NCI-H446 (cell line): ENCODE measurements at places on chromosomes 6 and 20.

DNA sequence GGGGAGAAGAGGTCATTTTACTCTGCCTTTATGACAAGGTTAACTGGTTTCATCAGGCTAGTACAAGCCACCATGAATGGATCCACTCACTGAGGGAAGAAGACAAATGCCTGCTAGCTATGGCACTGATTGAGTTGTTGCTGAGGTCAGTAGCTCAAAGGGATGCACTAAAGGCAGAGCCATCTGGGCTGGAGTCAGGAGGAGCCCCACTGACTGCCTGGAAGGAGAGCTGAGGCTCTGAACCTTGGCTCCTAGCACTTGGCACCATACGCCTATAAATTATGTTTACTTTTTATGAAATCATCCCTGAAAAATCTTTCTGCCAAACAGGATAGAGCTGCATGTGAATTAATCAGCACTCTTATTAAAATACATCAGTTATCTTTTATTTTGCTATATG lies 104.6 kb downstream of the DTD1 start:
- peak; percentile 90 for DNase-seq

GRCh38 chr6:44074439-44074812 lies 52.8 kb downstream of the MRPL14 start:
- no peak for DNase-seq

DNA sequence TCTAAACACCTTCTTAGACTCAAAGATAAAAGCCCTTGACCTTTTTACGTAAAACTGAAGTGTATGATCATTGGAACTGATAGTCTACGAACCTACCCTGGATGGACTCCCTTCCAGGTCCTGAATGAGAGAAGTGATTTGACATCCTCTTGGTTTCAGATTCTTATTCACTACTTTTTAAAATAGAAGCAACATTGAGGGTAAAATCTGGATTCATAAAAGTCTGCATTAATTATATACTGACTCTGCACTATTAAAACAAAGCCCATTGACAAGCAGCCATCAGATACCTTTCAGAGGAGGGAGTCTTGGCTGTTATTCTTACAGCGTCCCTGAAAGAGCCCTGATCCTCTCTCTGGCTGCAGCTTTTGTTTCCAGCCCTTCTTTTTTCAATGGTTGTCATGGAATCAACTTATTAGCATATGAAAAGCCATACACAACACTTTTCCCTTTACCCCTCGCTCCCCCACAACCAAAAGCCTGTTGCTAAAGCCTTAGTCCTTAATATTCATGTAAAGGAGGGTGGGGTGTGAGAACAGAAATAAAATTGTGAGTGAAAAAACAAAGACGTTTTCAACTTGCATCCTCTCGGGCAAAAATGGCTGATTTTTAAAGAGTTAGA lies 270.0 kb upstream of the MARCKS start:
- no peak for DNase-seq

DNA sequence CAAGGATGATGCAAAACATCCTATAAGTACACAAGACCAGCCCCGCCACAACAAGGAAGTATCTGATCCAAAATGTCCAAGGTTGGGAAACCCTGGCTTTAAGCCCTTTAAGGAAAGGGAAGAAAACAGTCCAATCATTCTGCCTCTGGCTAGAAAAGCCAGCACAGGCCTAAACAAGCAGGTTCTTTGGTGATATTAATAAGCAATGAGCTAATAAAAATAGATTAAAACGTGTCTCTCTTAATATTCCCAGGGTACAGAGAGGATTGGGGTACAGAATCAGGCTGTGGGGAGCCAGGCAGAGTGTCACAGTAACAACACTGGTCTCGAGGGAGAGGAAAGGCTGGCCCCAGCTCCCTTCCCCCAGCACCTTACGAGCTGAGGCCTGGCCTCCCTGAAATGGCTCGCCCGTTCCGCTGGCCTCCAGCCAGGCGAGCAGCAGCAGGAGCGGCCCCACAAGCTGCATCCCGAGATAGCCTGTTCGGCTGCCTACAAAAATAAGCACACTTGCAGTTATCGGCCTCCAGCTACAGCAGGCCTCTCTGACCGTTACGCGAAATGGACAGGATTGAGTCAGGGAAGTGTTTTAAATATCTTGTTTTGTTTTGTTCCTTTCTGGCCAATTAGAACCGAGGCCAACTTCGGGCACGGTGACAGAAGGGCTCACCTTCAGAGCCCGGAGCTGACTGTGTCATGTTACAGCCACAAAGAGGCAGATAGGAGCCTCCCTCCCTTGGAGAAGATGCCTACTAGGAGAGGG lies 4.0 kb upstream of the ZMYND8 start:
- DNase-seq, result peak; percentile 94

DNA sequence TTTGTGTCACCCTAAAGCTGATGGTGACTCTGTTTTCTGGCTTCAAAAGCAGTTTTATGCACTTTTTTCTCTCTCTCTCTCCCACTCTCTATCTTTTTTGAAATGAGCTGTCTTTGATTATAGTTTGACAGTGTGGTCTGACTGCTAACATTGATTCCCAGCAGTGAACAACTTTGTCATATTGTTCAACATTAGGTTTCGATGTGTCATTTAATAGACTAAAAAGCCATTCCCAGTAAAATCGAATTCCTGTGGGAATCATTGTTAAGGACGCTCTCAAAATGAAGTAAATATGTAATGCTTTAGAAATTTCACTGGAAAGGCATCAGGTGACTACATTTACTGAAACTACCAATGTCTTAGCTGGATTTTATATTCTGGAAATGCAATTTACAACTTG lies 69.9 kb upstream of the FLRT3 start:
- DNase-seq, result no peak

DNA sequence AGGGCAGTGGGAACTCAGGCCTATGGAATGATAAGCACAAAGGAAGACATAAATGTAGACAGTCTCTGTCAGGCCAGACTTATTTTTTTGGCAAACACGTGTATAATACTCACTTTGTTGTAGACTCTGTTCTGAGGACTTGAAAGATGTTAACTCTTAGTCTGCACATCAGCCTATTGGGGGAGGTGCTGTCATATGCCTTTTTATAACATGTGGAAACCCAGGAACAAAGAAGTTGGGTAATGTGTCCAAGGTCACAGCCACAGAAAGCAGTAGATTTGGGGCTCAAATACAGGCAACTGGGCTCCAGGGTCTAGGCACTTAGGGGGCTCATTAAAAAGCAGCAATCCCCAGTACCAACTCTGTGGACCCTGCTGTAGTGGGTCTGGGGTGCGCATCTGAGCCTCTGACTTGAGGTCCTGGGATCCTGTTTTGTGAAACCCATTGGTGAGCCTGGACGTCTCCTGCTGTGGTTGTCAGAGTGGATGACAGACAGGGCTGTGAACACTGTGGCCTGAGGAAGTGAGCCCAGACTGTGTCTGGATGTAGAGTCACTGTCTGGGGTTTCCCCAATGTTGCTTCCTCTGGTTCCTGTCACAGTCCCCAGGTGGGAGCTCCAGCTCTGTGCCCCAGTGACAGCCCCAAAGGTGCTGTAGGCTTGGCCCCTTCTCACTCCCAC lies 50.0 kb downstream of the CDH26 start:
- DNase-seq, result no peak

GRCh38 chr6:1970151-1970561 lies 275.2 kb downstream of the GMDS start:
- DNase-seq, result no peak

DNA sequence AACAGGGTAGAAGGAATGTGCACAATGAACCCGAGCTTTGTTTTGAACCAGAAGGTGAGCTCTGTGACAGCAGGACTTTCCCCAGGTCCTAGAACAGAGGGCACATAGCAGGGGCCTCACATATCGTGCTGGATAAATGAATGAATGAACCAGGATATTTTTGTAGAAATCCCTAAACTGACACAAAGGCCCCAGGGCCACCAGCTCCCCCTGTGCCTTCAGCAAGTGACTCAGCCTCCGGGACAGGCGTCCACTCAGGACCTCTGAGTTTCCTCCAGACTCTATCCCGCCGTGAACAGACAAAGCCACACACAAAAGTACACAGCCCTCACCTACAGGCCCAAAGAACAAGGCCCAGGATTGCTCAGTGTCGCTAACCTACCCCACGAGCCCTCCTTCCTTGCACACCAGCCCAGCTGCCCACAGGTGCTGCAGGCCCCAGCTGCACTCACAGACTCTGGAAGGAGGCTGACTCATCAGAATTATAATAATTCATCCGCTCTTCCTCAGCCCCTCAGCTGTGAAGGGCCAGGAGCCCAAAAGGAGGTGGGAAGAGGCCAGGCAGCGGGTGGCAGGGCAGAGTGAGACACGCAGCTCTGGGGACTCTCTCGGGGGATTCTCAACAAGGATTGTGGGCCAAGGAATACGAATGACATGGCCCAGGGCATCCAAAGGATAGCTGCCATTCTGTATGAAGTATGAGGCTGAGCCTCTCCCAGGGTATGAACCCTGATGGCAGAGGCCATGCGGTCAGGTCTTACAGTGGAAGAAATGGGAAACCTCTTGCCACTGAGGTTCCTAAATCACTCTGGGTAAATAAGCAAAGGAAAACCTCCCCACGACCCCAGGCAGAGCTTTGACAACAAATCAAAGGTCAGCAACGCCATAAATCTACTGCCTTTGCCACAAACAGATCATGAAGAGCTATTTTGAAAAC lies 40.9 kb downstream of the SUMO4 start:
- DNase-seq, result no peak

DNA sequence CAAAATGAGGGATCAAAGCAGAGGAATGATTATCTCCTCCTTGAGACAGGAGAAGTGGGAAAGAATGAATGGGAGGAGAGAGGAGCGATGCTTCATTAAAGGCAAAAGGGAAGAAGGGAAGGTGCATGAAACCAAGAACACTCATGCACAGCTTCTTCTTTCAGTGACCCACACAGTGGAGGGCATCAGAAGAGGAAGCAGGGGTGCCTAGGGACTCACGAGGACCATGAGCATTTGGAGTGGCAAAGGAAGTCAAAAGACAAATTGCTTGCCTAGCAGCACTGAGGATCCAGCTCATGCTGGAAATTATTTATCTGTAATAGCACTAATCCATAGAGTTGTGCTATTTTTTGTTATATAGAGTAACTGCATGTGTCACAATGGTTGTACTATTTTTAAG lies 66.1 kb downstream of the SMLR1 start:
- DNase-seq, result no peak

DNA sequence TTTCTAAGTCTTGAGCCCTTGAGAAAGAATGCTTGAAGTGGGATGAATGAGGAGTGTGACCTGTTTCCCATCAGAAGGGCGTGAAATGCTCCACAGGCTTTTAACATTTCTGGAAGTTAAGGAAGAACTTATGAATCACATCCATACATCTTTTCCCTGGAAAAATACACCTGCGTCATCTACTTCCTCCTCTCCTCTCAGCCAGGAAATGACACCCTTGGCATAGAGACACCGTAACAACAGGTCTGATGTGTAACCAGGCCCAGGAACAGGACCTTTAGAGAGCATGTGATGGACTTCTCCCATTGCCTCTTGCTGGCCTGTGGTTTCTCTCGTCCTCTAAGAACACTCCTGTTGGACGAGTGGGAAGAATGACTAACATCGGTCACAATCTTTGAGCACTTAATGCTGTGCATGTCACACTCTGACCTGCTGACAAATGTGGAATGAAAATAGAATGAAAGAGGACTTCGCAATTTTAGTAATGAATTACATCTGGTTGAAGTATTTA lies 28.5 kb upstream of the CITED2 start:
- no peak for DNase-seq

- no peak for DNase-seq
These were observed 151.3 kb downstream of the GMPR start for GRCh38 chr6:16389642-16390041.

- DNase-seq, result no peak
These were observed 48.8 kb downstream of the SRC start for GRCh38 chr20:37394543-37395409.

GRCh38 chr20:62134735-62135231 lies 8.4 kb downstream of the PSMA7 start:
- DNase-seq, result no peak

GRCh38 chr20:35200267-35200666 lies 26.2 kb upstream of the MMP24 start:
- no peak for DNase-seq
